ENCODE measurements at places on chromosomes 4 and X.

- no peak for DNase-seq
Observed at GRCh38 chr4:173573725-173574124, 43.7 kb upstream of the HAND2 start.

DNA sequence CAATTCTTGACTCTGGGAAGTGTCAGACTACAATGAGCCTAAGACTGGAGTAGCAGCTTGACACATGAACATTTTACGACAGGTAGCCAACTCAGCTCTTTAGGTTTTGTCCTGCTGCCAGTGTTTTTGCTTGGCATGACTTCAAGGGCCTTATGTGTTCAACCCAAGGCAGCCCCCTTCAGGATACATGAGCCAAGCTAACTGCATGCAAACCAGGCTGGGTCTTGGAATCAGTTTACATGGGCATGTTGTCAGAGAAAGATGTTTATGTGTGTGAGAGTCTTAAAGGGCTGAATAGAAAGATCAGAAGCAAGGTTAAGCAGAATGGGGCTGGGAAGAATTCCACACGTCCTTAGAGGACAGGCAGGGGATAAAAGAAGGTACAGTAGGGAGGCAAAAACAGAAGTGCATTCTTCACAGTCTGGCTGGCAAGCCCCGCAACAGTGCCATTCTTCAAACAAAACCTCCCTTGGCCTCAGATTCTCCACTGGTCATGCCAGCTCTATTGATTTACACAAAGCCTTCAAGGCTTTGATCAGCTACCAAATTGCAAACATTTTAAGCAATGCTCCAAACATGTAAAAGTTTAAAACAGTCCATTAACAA, 97.3 kb downstream of the NKX6-1 start:
- no peak for DNase-seq

DNA sequence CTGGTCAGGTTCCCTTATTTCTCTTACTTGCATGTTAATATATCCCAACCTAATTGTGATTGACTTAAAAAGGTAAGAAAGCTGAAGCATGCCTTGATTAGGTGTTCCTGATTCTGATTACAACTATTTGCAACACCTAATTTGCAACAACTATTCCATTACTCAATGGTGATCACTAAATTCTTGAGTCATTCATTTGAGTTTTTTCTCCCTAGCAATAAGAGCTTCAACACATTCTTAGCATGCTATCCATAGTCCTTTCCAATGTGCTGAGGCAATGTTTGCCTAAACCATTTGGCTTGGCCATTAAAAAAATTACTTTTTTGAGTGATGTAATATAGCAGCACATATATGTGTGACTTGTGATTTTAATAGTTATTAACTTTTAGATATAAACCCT, 851.4 kb downstream of the TRAM1L1 start:
- DNase-seq = no peak

GRCh38 chr4:55258152-55258865, 87.7 kb upstream of the SRD5A3 start:
- DNase-seq = peak; percentile 18

DNA sequence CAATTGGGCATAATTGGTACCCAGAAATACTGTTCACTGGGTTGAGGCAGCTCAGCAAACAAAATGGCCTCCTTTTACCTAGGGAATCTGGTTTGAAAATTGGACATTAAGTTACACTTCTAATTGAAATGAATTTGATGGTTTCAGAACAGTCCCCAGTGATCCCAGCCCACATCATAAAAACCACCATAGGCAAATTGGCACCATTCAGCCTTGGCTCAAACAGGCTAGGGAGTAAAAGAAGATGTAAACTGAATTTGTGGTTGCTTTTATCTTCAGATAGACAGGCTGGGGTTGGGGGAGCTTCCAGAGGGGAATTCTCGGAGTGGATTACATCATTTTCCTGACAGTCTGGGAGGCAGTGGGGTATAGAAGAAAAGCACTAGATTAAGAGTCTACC, 576.5 kb downstream of the MID1IP1 start:
- no peak for DNase-seq

Data from hematopoietic multipotent progenitor cell treated with erythropoietin and hydrocortisone succinate and interleukin-3 and kit ligand, for 8 days (in vitro differentiated cells).